Neural crest cell (in vitro differentiated cells): ENCODE measurements at places on chromosomes 4 and X.

GRCh38 chr4:99847362-99847976, 30.8 kb downstream of the DAPP1 start:
- DNase-seq, result no peak

DNA sequence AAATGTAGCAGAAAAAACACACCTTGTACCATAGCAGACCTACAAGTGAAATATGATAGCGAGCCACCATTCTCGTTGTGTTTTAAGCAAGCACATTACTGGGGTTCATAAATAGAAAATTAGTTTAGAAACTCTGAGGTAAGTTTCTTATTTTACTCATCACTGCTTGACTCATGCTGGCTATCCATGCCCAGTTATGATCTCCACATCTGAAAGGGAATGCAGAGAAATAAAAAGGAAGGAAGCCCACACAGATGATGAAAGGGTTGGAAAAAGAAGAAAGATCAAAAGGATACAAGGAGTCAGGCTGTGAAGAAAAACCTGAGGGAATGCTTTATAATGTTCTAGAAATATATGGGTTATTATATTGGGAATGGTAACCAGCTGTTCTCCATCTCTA, 54.5 kb downstream of the CAMK2D start:
- no peak for DNase-seq

GRCh38 chr4:165522050-165522449, 143.2 kb downstream of the CPE start:
- DNase-seq, result no peak

- DNase-seq, result peak; percentile 16
These were observed 465 bp downstream of the HAUS7 start for GRCh38 chrX:153469811-153470410.

DNA sequence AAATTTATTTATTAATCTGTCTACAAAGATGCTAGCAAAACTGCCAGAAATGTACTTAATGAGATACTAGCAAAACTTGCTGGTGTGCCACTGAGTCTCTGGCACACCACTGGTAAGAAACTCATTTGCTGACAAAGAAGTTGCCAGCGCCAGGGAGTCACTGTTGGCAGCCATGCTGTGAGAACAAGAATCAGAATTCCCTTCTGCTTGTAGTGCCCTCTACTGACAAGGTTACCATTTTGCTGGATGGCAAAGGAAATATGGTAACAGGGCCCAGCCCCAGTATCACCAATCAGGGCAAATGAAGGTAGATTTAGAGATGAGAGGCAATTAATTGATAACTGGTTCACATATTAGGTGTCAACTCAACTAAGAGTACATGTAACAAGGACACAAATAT, 750.1 kb upstream of the ADGRL3 start:
- DNase-seq, result no peak

- peak; percentile 78 for DNase-seq
These were observed 1.6 kb downstream of the PRICKLE3 start for GRCh38 chrX:49184294-49185281.

DNA sequence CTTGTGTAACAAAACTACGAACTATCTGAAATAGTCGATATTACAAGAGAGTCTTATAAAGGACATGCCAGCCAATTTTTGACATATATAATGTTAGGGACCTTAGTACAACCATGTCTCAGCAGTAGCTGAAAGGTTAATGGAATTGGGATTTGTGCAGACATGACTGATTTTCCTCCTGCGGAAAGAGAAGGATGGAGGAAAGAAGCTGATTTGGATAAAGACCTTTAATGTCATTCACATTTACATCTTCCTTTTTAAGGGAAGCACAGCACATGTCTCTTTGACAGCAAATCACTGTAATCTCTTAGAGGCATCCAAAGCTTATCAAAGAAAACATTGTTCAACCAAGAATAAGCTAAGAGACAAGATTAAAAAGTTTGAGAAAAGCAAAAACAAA, 1976.2 kb upstream of the IGFBP7 start:
- no peak for DNase-seq

DNA sequence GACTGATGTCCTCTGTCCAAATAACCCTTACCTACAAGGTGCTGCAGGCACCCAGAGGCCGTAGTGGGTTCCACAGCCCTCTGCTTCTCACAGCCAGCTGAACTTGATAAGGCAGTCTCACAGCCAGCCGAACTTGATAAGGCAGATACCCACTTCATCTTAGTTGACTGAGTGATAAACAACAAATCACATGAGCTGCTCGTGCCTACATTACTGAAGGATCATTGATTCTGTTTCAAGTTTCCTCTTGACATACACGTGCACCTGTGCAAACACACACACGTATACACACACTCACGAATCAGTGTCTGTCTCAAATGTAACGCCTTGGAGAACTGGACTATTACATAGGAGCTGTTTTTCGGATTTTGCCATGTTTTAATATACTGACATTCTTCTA, 276.3 kb downstream of the DCTD start:
- no peak for DNase-seq

GRCh38 chrX:16429406-16429805, 220.6 kb upstream of the S100G start:
- DNase-seq, result no peak

DNA sequence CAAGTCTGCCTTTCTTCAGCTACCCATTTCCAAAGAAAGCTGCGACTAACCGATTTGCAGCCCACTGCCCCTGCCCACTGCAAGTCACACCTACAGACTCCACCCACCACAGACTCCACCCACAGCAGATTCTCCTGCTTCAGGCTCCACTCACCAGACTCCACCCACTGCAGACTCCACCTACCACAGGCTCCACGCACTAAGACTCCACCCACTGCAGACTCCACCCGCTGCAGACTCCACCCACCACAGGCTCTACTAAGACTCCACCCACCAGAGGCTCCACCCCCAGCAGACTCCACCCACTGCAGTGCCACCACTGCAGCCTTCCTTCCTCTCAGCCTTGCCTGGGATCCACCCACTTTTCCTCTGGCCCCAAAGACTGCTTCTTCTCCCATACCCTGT, 41.3 kb downstream of the ABLIM2 start:
- DNase-seq, result no peak

GRCh38 chr4:41142376-41143310, 71.7 kb downstream of the APBB2 start:
- no peak for DNase-seq

GRCh38 chr4:118237531-118237930, 115.3 kb downstream of the PRSS12 start:
- no peak for DNase-seq

DNA sequence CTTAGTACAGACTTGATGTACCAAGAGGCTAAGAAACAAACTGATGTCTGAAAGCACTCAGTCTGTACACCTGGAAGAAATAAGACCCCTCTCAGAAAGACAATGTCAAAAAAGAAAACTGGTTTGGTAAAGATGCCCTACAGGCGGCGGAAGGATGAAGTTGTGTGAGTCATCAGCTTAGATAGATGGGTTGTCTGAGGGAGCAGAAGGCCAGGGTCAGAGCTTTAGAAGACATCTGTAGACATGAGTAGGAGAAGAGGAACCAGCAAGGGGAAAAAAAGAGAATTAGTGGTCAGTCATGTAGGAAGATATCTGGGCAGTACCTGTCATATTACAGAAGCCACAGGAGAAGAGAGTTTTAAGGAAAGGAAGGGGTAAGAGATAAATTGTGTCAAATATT, 8.3 kb downstream of the SRPX2 start:
- no peak for DNase-seq

DNA sequence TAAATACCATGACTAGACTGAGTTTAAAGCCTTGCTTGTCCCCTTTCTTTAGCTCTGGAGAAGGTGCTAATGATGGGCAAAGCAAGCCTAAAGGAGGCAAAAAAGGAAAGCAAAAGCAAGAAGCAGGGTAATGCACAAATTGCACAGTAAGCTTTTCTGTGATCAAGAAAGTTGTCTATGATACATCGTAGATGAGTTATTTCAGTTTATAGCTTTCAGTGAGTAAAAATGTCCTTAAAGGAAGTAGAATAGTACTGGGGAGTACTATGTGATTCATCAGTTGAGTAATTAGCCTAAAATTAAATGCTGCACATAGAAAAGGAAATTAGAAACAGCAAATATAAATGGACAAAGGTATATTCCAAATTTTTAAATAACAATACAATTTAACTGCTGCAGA, 50.2 kb upstream of the PDE5A start:
- no peak for DNase-seq

DNA sequence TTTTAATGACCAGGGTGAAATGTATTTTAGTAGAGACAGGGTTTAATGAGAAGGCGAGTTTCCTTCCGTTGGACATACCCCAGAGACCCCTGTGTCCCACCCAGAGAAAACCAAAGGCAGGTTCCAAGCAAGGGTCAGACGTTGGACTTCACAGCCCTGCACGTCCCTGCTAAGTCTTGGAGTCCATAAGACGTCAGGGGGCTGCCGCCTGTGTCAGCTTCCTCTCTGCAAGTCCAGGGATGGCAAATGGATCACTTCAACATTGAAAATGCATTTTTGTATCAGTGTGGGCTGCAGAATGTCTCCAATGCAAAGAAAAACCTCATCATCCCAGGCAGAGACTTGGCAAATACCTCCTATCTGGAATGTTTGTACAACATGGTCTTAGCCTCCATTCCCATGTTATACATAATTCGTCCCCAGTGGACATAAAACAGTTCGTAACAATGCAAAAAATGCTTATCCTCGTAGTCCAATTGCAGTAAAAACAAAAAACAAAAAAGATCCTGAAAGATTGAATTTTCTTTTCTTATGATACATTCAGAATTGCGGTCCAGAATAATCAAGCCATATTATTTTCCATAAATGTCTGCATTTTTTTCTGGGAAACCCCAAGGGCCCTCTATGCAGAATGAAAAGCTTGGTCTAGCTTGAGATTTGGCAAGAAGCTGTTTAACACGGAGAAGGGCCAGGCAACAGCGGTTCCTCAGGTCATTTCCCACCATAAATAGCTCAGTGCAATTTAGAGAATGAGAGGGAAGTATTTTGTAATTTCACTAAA, 190.9 kb downstream of the SHOX start:
- DNase-seq, result no peak

DNA sequence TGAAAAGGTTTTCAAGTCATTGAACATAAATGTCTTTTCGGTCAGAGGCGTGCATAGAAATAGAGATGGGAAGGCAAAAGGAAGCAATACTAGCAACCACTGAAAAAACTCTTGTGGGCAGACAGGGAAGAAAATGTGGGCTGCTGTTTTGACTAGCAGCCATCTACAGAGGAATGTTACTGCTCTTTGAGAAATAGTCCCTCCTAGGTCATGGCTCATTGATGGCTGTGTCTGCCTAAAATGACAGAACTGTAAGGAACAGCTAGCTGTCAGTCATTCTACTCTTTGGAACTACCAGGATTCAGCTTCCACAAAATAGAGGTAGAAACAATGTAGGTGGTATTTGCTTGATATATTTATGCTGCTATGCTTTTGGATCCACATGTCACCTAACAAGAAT, 26.9 kb upstream of the TMPRSS11B start:
- DNase-seq, result no peak

GRCh38 chrX:118727686-118728339, 407 bp downstream of the IL13RA1 start:
- DNase-seq, result peak; percentile 7

DNA sequence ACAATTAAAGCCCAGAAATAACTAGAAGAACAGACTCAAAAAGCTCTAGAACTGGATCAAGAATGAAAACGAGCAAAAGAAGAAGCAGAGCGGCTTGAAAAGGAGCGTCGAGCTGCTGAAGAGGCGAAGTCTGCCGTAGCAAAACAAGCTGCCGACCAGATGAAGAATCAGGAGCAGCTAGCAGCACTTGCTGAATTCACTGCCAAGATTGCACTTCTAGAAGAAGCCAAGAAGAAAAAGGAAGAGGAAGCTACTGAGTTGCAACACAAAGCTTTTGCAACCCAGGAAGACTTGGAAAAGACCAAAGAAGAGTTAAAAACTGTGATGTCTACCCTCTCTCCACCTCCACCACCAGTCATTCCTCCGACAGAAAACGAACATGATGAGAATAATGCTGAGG, 56.1 kb upstream of the PPP4R3C start:
- no peak for DNase-seq
